ENCODE measurements at places on chromosomes 13 and 19.

- no peak for DNase-seq
Observed at GRCh38 chr13:114027826-114028225, 54.0 kb upstream of the C13orf46 start.

DNA sequence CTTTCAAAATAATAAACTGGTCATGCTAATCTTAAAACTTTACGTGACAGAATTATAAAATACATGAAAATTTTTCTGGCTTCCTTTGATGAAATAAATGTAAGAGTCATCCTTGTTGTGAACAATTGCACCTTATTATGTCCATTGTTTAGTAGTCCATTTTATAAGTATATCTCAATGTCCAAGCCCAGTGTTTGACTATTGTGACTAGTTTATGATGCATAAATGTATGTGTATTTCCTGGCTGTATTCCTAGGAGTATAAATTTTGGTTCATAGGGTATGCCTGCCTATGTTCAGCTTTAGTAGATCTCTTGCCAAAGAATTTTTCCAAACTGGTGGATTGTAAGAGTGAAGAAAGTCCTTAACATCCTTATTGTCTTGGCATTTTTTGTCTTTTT is 2895.5 kb upstream of the PCDH20 start:
- no peak for DNase-seq

DNA sequence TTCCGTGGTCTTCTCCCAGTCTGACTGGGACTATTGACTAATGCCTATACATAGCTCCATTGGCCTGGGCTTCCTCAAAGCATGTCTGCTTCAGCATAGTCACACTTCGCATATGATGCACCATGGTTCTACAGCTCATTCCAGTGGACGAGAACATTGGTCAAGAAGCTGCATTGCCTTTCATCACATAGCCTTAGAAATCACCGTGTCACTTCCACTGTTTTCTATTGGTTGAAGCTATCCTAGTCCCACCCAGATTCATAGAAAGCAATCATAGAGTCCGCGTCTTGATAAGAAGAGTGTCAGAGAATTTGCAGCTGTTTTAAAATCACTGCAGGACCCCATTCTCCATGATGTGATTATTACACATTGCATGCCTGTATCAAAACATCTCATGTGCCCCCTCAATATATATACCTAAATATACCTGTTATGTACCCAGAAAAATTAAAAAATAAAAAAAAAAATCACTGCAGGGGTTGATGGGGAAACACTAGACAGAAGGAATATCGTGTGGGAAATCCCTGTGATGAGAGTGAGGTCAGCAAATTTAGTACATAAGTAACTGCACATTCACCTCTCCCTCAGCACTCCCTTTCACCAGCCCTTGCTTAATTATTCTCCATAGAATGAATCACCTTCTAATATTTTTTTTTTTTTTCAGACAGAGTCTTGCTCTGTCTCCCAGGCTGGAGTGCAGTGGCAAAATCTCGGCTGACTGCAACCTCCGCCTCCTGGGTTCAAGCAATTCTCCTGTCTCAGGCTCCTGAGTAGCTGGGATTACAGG is 2.2 kb upstream of the ARHGAP33 start:
- no peak for DNase-seq

DNA sequence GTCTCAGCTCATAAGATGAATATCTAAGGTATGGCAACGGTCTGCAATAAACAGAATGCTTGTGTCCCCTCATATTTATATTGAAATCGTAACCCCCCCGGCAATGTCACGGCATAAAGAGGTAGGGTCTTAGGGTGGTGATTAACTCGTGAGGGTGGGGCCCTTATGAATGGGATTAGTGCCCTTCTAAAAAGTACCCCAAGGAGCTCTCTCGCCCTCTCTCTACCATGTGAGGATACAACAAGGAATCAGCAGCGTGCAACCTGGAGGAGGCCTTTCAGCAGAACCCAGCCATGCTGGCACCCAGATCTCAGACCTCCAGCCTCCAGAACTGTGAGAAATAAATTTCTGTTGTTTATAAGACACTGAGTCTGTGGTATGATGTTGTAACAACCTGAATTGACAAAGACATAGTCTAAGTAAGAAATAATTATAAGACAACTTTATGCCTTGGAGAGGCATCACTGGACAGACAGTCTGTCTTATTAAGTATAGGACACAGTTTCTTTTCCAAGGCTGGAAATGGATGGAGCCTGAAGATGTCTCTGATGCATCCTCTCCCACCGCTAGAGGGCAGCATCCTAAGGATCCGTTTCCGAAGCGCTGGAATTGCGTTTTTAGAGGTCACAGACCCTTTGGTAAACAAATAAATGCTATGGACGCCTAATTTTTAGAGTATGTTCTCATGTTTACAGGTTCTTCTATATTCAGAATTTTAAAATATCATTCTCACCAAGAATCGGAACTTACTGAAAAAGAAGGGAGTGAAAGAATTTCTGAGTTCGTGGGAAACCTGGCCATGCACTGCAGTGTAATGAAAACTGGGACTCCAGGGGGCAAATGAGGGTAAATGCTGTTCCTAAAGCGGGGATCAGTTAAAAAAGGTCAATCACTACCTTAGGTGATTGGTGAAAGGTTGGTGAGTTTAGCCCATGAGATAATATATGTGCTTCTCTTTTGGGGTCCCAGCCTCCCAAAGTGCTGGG is 13.3 kb upstream of the LEUTX start:
- peak; percentile 24 for DNase-seq

- peak; percentile 28 for DNase-seq
Observed at GRCh38 chr19:41325947-41326706, 16.2 kb downstream of the CCDC97 start.

DNA sequence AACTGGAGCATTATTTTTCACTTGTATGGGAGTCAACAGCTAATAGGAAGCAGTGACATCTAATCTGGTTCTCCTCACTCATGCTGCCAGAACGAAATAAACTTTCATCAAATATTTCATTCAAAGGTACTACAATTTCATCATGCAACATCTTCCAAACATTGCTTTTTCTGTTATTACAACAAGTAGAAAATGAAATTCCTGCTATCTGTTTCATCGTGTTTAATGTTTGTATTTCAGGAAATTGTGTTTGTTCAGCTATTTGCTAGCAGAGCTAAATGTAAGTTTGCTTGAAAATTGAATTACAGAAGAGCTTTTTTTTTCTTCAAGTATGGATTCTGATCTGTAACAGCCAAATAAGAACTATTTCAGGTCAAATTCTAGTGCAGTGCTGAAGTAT is 90.1 kb downstream of the SLITRK6 start:
- no peak for DNase-seq

DNA sequence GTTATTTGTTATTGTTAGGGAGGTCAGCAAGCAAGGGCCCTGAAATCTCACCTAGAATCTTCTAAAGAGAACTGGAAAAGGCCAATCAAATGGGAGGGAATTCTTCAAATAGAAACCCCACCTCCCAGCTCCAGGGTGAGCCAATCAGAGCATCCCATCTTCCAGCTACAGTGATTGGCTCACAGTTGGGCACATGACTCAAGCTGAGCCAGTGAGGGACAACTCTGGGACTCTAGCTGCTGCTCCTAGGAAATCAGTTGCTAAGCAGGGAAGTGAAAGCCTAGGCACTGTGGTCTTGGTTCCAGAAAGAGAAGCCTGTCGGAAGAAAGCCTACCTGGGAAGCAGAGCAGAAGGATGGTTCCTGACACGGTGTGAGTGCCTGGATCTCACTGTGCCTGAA is 13.4 kb downstream of the TM6SF2 start:
- DNase-seq, result peak; percentile 11

DNA sequence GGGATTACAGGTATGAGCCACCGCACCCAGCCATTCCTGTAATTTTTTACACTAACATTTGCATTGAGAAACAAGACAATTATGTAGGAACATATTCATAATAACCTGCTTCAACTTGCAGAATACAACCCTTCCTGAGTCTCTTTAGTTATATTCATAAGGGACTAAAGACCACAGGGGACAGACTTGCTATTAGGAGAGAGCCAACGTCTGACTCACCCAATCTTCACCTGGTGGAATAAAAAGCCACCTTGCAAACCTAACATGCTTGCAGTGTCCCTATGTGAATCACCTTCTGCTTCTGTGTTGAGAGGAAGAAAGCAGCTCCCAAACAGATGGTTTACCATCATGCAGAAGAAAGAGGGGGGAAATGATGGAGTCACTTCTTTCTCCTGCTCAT is 456.1 kb downstream of the PCDH9 start:
- DNase-seq, result no peak

GRCh38 chr13:84086847-84087162 is 204.5 kb upstream of the SLITRK1 start:
- DNase-seq, result no peak

DNA sequence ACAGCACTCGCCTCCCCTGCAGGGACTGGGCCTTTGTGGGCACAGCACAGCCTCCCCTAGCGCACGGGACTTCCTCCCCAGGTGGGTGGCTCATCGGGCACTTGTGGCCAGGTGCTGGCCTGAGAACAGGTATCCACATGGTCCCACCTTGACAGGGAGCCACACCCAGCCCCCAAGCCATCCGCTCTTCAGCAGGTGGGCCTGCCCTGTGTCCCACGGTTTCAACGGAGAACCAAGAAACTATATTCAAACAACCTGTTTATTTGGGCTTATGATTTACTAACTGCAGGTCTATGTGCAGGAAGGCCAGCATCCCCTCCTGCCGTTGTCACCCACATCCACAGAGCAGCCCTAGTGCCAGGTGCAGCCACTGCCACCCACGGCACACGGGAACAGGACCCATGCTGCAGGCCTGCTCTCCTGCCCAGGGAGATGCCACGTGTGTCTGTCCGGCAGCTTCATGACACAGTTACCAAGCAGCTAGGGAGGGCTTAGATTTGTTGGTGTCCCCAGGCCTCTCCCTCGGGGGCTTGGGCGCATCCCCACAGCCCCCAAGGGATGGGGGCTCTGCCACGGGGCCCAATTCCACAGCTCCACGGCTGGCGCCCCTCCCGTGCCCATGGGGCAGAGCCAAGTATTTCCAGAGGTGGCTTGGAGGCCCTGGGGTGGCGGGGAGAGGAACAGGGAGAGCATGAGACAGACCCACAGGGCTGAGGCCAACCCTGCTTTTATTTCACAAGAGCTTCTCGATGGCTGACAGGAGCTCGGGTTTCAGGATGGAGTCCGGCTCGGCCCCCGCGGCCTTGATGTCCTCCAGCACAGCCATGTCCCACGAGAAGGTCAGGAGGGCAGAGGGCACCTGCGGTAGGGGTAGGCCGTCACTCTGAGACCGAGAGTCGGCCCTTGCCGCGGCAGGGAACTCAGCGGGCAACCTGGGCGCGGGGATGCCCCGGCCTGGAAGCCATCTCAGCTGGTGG is 12.5 kb downstream of the UBXN6 start:
- DNase-seq, result no peak

DNA sequence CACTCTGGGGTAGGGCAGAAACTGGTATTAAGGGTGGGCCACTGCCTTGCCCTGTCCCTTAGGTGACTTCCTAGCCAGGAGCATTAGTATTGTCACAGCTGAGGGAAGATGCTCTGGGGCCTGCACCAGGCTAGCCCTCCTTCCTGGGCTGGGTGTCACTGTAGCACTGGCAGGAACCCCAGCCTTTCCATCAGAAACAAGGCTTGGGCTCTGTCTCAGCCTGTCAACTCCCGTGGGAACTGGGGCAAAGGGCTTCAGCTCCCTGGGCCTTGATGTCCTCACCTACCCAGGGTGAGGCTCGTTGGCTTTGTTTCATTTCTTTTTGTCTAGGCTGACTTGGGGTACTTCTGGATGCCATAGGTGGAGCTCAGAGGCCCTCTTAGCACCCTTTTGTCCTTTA is 18.0 kb downstream of the PAF1 start:
- no peak for DNase-seq

DNA sequence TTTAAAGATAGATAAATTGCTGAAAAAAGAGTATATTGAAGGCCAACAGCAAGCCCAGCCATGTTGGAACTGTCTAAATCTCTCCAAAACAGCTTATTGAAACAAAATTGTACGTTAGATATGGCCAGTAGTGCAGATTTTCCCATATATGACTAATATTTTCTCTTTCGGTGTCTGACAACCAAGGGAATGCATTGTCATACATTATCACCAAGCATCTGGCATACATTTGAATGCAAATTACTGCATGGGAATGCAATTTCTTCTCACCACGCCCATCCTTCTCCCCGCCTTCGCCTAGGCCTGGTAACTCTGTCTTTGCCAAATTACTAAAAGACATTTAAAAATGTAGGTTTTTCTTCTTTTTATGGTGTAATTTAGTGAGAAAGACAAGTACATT is 32.5 kb upstream of the IRS2 start:
- no peak for DNase-seq

GRCh38 chr13:29858667-29859066 is 8.2 kb upstream of the UBL3 start:
- no peak for DNase-seq

GRCh38 chr13:79810669-79811068 is 329.7 kb downstream of the NDFIP2 start:
- no peak for DNase-seq

DNA sequence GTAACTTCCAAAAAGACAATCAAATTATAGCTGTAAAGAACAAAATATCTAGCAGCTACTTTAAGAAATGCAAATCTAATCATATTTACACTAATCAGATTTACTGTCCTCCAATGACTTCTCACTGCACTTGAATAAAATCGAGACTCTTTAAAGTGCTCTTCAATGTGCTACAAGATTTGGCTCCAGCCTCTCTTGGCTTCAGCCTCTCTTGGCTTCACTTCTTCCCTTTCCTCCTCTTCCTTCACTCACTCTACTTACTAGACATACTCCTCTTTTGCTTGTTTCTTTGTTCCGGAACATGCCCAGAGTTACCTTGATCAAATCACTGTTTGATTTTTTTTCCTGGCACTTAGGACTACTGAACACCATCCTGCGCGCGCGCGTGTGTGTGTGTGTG is 495.4 kb downstream of the LMO7 start:
- DNase-seq, result no peak

- no peak for DNase-seq
Observed at GRCh38 chr19:39701291-39701690, 3.0 kb upstream of the LGALS14 start.

- no peak for DNase-seq
Observed at GRCh38 chr19:19270749-19271571, 2.1 kb downstream of the TM6SF2 start.

DNA sequence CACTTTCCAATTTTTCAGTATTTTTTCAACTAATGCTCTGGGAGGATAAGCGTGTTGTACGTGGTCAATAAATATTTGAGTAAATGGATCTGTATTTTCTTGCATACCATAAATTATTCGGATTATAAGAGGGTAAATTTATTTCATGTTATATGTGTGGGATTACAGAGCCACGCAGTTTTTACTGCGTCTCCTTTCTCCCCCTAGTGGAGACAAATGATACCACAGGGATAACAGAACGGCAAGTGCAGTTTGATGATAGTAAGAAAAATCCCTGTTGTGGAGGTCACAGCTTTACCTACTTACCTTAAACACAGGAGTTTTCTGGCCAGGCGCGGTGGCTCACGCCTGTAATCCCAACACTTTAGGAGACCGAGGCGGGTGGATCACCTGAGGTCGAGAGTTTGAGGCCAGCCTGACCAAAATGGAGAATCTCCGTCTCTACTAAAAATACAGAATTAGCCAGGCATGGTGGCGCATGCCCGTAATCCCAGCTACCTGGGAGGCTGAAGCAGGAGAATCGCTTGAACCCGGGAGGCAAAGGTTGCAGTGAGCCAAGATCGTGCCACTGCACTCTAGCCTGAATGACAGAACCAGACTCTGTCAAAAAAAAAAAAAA is 16.8 kb downstream of the MBD3L2B start:
- DNase-seq, result peak; percentile 33

- peak; percentile 64 for DNase-seq
Observed at GRCh38 chr13:23915308-23915707, 18.0 kb upstream of the C1QTNF9B start.

GRCh38 chr19:35029737-35030256 is 473 bp upstream of the SCN1B start:
- DNase-seq, result no peak

- no peak for DNase-seq
Observed at GRCh38 chr19:48239120-48239519, 16.6 kb downstream of the CARD8 start.
